ENCODE measurements at places on chromosomes 2 and 18.

GRCh38 chr2:16470936-16471490 is 194.6 kb downstream of the CYRIA start:
- DNase-seq, result no peak

- no peak for DNase-seq
These were observed 22.1 kb upstream of the ASB1 start for GRCh38 chr2:238404406-238405216.

DNA sequence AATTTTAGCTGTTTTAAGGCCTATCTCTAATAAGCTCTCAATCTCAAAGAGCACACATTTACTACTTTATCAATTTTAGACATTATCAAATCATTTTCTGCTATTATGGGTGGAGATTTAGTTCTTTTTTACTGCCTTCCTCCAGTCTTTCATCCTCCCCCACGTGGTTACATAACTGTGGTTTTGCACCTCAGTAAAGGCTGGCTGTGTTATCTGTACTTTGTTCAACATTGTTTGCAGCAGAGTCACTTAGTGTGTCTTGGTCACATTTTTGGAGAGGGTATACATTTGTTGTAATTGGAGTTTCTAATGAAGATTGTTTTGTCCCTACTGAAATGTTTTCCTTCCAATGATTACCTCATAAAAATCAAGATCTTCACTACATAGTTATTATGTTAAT is 549.6 kb upstream of the CELF4 start:
- peak; percentile 3 for DNase-seq

GRCh38 chr2:19377717-19378116 is 19.3 kb upstream of the OSR1 start:
- DNase-seq, result no peak

GRCh38 chr2:38947241-38948239 is 57.9 kb downstream of the ARHGEF33 start:
- peak; percentile 62 for DNase-seq

DNA sequence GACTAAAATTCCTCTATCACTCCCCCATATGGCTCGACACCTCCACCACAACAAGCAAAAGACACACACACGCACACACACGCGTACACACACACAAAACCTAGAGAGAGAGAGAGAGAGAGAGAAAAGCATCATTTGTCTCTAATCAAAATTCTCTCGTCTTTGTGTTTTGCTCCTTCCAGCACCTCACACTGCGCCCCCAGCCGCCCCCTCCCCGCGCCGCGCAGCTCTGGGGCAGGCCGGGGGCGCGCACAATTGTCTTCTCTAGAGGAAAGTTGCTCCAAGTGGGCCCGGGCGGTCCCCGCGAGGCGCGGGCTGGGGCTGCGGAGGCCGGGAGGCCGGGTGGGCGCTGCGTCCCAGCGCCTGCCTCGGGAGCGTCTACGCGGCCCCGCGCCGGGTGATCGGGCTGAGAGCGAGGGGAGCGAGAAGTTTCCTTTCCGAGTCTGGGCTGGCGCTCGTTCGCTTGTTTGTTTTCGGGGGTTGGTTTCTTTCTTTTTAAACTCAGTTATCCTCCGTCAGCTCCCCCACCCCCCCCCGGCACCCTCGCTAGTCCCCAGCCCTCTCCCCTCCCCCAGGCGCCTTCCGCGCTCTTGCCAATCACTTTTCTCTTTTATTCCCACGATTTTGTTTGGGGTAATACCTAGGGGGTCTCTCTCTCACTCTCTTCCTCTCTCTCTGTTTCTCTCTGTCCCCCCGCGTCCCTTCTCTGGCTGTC is 4.1 kb downstream of the ZEB2 start:
- peak; percentile 72 for DNase-seq

DNA sequence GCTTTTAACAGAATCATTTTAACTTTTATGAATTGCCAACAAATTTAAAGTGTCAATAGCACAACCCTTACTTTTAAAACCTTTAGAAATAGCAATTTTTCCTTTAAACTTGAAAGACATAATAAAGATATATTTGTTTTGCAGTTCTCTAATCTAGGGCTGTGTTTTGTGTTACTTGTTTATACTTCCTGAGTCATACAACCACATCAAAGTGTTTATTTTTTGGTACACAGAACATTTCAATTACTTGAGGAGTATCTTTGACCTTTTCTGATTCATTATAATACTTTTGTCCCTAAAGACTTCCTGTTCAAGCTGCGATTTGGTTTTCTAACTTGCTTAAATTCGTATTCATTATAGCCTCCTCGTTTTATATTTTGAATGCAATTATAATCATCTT is 21.8 kb downstream of the TYW5 start:
- DNase-seq, result no peak

DNA sequence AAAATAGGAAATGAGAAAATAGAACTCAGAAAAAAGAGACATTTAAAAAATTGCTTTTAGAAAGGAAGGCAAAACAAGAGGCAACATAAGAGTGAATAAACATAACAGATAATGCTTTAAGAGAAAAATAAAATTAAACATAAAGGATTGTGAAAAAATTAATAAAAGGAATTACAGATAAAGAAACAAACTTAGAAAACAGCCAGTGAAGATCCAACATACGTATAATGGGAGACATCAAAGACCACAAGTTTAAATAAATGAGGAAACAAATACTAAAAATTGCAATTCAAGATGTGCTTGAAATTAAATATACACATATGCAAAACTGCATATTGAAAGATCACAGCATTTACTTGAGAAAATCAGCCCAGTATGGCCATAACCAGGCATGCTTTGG is 448.9 kb downstream of the NBAS start:
- peak; percentile 19 for DNase-seq

- DNase-seq, result no peak
These were observed 220.6 kb downstream of the SRBD1 start for GRCh38 chr2:45390441-45390840.

- no peak for DNase-seq
These were observed 626.2 kb upstream of the LRRTM1 start for GRCh38 chr2:80930777-80931176.

- DNase-seq, result no peak
These were observed 75.3 kb downstream of the HRH4 start for GRCh38 chr18:24535527-24536295.

- no peak for DNase-seq
These were observed 677.1 kb upstream of the DDX18 start for GRCh38 chr2:117137371-117137770.

DNA sequence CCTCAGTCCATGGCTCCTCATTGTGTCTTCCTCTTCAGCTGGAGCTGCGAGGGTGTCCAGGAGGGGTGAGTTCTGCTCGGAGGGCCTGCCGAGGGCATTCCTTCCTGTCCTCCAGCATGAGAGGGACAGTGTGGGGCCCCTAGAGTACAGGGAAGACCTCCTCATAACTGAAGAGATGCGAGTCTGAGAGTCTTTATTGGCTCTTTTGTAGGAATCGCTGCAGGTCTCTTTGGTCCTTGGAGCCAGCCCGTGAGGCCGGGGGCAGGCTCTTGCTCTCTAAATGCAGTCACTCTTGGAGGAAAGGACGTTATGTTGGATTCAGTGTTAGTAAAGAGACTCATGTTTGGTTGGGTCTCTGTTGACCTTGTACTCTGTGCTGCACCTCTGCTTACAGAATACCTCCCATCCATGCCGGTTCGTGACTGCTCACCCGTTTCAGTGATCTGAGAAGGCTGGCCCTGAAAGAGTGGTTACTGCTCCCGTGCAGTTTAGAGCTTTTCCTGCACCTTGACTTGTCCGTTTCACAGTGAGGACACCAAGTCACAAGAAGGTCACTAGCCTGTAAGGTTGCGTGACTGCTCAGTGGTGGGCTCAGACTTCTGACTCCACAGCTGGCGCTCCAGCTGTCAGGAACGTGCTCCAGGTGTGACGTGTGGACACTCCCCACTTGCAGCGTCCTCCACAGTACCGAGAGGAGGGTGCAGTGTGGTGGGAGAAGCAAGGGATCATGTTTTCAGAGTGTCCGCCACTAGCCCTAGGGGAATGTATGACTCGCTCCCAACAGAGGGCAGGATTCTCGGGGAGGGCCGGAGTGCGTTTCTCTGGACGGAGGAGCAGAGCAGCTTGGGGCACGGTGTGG is 7.8 kb downstream of the ATG4B start:
- DNase-seq, result no peak

GRCh38 chr2:54392555-54393324 is 63.4 kb upstream of the SPTBN1 start:
- DNase-seq, result no peak

DNA sequence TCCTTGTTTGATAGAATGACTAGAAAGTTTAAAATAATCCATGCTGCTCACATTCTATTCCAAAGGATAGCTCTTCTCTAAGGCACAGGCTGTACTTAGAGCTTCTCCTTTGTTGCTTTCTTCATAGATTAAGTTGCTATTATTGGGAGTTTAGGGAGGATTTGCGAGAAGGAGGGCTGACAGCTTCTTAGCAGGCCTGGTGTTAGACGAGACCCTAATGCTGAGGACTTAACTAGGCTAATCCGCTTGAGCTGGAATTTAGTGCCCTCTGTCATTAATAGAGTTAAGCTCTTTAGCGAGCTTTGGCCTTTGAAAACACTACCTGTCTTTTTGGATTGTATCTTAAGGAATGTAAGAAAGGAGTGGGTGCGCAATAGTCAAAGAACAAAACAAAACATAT is 81.3 kb downstream of the MOGAT1 start:
- no peak for DNase-seq

GRCh38 chr2:192073878-192074277 is 120.9 kb downstream of the TMEFF2 start:
- no peak for DNase-seq

- DNase-seq, result no peak
These were observed 75.5 kb downstream of the CAPN13 start for GRCh38 chr2:30731706-30732105.

DNA sequence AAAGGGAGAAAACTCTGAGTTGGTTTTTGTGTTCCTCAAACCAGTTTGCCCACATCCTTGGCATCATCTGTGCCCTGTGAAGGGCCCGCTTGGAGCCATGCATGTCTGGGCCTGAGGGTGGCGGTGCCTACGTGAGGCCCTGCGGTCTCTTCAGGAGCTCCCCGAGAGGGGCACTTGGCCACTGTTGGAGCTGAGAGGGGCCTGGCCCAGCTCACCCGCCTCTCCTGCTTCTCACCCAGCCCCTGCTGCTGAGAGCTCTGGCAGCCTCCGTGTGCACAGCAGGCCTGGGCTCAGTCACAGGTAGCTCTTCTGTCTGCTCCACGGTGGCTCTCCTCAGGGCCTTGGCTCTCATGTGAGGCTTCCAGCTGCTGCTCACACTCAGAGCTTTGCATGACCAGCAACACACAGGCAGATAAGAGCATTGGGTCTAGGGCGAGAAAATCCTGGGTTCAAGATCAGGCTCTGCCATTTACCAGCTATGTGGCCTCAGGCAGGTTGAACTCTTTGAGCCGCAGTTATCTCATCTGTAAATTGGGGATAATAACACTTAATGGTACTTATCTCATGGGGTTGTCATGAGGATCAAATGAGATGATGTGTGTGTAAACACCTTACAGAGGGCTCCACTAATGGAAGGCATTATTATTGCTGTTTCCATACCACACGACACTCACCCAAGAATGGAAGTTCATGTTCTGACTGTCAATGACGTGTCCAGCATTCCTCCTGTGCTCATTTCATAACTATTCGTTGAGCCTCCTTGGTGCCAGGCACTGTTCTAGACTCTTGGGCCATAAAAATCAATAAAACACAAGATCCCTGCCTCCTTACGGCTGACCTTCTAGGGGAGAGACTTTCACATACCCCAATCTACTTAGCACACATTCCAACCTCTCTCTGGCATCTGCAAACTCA is 41.6 kb upstream of the PLB1 start:
- peak; percentile 46 for DNase-seq

GRCh38 chr2:179837408-179837807 is 24.0 kb downstream of the ZNF385B start:
- peak; percentile 49 for DNase-seq

- no peak for DNase-seq
These were observed 222.6 kb downstream of the NCKAP5 start for GRCh38 chr2:133345638-133346037.

DNA sequence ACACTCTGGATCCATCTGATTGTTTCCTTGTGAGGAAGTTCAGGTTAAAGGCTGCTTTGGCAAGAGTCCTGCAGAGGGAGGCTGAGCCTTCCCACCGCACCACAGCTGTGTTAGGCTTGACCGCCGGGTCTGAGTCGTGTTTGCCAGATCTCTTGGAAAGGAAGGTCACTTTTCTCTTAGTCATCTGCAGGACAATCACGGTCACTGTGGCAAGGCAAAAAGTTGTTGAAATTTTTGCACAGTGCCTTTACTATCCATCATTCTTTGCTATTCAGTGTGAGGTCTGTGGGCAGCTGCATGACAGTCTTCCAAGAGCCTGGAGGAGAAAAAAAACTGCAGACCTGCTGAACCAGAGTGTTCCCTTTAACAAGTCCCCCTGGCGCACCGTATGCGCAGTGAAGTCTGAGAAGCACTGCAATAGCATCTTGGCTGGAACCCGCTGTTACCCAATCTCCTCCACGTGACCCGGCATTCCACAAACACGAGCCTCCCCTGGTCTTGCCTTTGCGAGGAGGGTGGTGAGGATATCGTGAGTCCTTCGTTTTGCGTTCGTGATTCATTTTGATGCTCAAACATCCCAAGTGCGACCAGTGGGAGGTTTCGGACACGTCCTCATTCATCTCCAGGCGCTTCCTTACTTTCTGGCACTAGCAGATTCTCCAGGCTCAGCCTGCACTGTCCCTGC is 23.0 kb downstream of the BIN1 start:
- DNase-seq, result peak; percentile 85

- peak; percentile 44 for DNase-seq
These were observed at the start of gene CYP27C1 for GRCh38 chr2:127220102-127220767. Gene CYP27C1 (minus strand): TSS chr2:127220299. CDS start chr2:127220270, 29 bp downstream.

GRCh38 chr18:47929681-47930198 is 719 bp downstream of the SMAD2 start:
- no peak for DNase-seq

DNA sequence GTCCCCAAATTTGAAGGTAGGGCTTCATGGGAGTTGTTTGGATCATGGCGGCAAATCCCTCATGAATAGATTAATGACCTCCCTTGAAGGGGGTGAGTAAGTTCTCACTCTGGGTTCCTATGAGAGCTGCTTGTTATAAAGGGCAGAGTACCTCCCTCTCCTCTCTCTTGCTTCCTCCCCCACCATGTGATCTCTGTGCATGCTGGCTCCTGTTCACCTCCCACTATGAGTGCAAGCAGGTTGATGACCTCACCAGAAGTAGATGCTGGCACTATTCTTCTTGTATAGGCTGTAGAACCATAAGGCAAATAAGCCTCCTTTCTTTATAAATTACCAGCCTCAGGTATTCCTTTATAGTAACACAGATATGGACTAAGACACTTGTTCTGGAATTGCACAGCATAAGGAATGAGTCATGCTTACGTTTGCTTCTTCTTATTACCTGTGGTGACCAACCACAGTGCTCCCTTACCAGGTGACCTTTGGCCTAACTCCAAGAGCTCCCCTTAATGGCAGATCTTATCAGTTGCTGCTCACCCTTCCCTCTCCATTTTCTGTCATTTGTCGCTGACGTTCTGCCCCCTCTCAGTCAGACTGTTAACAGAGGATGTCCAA is 559.5 kb upstream of the GCFC2 start:
- DNase-seq, result no peak

GRCh38 chr2:168212167-168212566 is 35.2 kb downstream of the STK39 start:
- no peak for DNase-seq

GRCh38 chr18:26685438-26686157 is 137.2 kb upstream of the KCTD1 start:
- DNase-seq, result no peak
